ENCODE measurements at places on chromosomes 13 and 19.

GRCh38 chr19:15701757-15702533 is 25.9 kb upstream of the OR10H2 start:
- no peak for DNase-seq

DNA sequence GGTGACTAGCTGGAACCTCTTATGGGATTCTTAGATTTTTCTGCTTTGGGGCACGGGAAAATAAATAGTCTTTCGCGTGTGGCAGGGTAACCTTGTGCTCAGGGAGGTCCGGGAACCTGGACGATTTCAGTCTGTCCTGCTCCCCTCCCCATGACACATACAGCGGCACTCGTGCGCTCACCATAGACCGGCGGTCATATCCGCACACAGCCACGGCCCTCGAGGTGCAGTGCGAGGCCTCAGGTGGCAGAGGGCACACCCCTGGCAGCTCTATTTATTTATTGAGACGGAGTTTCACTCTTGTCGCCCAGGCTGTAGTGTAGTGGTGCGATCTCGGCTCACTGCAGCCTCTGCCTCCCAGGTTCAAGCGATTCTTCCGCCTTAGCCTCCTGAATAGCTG is 3.0 kb downstream of the ONECUT3 start:
- DNase-seq = no peak

DNA sequence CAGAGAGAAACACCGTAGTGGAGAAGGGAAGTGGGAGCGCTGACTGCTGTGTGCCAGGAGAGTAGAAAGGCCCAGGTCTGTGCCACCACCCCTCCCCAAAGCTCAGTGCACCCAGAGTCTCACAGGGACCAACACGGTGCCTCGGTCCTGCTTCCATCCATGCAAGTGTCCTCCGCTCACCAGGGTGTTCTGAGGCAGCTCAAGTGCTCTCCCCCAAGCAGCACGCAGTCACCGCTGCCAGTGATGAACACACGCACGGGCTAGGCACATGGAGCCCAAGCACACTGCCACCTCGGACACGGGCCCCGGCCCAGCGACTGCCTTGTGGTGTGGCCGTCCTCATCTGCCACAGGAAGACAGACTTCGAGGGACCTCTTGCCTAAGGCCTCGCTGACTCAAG is 10.5 kb downstream of the POP4 start:
- no peak for DNase-seq

DNA sequence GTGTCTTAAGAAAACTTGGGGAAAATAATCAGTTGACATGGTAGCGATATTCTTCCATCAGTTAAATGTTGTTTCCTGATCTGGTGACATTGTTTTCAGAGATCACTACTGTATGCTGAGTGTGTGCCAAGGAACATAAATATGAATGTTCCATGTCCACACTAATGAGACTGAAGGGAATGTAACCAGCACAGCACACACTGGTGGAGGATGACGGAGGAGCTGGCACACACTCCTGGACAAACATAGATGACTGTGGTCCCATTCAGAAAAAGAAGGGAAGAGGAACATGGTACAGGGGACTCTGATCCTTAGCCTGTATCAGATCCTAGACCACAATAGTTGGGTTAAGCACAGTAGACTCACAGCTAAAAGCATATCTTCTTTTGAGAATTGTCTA is 574.8 kb downstream of the MYO16 start:
- no peak for DNase-seq

GRCh38 chr19:3375221-3376090 is 9.1 kb downstream of the NFIC start:
- DNase-seq = peak; percentile 90

GRCh38 chr13:78215458-78216108 is 297.0 kb upstream of the EDNRB start:
- no peak for DNase-seq

DNA sequence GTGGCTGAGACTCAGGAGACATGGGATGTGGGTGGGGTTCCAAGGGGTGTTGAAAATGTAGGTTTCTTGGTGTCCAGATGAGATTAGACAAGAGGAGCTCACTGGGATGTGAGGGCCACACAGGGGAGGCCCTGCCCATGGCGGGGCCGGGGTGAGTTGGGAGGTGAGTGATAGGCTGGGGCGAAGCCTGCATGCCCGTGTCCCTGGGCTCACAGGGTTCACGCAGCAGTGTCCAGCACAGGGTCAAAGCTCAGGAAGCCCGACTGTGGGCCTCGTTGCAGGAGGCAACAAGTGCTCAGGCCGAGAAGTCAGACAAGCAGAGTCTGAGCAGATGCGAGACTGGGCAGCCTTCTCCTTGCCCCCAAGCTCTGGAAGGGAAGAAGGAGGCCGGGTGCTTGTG is 27.2 kb downstream of the CCDC8 start:
- peak; percentile 46 for DNase-seq

DNA sequence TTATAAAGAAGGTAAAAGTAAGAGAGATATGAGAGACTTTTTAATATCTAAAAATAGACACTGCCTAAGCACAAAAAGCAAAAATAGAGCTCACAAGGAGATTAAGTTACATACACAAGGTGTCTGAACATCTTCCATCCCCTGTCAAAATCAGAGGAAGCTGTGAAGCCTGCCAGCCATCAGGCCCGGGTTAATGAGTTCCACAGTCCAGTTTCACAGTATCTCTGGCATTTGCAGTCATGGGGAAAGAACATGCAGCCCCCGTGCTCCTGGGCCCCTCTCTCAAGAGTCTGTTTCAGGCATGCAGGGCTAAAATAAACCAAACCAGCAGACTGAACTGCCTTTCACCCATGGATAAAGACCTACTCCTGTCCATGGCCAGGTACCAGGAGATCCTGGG is 79.2 kb downstream of the TBC1D4 start:
- DNase-seq = no peak

DNA sequence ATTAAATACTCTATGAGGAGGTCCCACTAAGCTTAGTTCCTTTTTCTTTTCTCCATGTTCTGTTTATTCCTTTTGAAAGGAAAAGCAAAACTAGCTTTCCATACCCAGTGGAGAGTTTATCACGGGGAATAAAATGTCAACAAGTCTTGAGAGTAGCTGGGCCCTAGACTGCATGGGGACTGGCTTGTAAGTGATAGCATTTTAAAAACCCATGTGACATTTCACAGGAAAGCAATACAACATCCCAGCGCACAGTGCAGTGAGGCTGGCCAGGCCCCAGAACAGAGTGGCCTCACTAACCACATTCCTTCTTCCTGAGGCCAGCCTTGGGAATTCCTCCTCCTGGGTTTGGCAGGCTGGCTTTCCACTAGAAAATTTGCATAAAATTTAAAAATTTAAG is 149.8 kb downstream of the DLEU7 start:
- no peak for DNase-seq

- no peak for DNase-seq
These were observed at the start of gene CD70 for GRCh38 chr19:6590827-6591319. CD70 (minus strand) TSS chr19:6591150; CDS start chr19:6591002, 148 bp downstream.

DNA sequence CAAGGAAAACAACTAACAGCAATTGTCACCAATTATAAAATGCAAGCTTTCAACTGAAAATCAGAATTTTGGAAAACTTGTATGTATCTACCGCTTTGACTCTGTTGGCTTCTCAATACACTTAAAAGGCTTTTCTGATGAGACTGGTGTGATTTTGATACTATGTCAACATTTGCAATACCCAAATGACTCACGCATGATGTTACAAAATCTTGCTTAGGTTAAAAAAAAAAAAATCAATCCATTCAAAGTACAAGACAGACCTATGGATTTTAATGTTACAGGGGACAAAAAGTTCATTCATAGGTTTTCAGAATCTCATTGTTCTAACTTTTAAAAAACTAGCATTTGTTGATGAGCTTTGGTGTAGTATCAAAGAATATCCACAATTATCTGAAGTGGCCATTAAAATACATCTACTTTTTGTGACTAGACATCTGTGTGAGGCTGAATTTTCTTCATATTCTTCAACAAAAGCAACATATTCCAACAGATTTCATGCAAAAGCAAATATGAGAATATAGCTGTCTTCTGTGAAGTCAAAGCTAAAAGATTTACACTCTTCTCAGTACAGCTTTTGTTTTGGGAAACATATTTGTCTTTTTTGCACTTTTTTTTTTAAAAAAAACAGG is 10.7 kb downstream of the ELF1 start:
- DNase-seq = no peak

DNA sequence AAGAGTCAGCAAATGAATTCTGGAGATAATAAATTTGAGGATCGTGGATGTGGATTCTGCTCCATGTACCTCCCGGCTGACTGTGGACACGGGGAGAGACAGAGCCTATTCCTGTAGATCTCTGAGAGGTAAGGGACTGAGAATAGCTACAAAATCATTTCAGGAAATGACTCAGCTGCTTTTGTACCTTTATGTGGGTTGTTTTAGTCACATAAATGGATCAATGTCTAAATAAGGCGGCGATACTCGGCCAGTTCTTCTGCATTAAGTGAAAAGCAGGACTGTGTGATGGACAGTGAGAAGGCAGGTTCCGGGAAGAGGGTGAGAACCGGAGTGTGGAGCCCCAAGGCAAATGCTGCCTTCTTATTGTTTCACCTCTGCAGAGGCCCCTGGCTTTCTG is 128.1 kb downstream of the EFNB2 start:
- no peak for DNase-seq

GRCh38 chr13:24323739-24324075 is 14.3 kb downstream of the C1QTNF9 start:
- no peak for DNase-seq

DNA sequence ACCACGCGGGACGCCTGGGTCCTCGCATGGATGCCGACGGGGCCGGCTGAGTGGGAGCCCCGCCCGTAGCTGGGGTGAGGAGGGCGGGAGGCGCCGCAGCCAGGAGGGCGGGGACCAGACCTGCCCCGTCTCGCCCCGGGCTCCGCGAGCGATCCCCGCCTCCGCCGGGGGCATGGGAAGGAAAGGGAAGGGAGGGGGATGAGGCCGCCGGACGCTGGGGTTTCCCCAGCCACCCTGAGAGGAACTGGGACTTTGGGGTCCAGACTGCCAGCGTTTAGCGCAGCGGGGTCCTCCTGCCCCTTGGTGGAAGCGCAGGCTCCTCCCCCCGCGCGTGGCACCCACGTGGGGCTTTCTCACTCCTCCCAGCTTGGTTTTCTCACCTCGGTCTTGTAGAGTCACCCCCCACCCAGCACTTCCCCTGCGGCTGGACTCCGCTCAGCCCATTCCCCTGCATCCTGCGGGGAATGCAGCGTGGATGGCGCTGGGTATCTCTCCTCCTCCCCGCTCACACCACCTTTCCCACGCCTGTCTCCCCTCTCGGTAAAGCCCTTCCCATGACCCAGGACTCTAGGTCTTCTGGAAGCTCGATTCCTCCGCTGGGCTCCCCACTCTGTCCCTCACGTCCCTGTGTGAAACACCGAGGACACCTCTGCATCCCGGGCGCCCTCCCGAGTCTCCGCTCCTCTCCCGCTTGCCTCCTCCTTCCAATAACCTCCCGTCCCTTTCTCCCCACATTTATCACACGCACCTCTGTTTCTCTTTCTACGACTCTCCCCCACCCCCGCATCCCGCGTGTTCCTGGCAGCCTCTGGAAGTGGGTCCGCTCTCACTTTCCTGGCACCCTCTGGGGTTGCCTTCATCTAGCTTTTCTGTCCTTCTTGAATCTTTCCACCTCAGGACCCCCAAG is 2.1 kb downstream of the TGFB1 start:
- no peak for DNase-seq

DNA sequence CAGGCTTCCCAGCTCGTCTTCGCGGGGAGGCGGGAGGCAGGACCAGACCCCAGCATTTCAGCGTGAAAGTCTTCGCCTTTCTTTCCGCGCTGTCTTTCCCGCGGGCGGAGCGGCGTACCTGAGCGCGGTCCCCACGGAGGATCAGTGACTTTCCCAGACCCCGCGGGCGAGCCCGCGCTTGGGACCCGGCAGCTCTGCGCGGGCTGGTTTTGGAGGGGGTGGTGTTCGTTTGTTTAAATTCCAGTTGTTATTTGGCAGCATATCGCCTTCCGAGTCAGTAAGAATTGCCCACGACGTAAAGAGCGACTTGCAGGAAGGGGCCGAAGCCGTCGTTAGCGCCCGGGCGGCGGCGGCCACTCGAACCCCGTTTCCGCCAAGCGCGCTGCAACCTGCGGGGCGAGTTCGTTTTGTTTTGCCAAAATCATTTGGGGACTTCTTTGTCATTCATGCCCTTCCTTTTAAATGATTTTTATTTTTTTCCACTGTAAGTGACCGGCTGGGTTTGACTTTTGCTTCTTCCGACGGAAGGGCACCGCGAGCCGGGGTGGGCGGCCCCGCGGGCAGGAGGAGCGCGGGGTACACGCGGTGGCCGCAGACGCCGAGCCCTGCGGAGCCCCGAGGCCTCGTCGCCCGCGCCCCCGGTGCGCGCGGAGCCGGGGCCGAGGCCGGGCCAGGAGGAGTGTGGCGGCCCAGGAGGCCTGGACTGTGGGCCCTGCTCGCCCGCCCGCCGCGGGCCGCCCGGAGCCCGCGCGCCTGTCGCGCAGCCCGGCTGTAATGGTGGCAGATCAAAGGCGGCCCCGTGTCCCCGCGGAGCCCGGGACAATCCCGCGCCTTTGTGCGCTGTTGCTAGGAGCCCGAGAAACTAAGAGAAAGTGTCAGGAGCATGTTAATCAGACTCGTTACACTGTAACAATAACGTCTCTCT is 75.9 kb downstream of the ZIC5 start:
- no peak for DNase-seq

DNA sequence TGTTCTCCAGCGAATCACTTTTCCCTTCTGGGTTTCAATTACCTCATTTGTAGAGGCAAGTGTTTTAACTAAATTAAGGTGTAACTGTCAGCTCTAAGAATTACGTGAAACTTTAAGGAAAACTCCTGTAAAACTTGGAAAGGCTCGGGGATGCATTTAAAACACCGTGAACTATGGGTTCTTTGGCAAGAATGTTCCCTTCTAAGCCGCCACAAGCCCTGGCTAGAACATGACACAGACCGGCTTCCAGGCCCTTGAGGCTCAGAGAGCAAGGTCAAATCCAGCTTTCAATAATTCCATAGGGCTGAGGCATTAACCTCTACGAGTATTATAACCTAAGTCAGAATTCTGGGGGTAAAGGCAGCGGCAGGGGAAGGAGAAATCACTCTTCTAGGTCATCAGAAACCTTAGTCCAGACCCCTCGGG is 685 bp downstream of the VWA8 start:
- DNase-seq = no peak

- DNase-seq = no peak
These were observed 40.2 kb downstream of the BRD4 start for GRCh38 chr19:15292140-15292539.

Measured in suprapubic skin (tissue), 4 donors.